ENCODE measurements at places on chromosomes 1 and 21. TPM values are rescaled to one million over a fixed set of nuclear protein-coding genes. Genes with fewer than 3 reads are reported as not detected.

NGF gene
- total RNA-seq, result not detected

LRRC38 gene
- not detected for total RNA-seq

AMY2A gene
- not detected for total RNA-seq

TPTE gene
- not detected for total RNA-seq

CD5L gene
- not detected for total RNA-seq

PSRC1 gene
- total RNA-seq, result 44.1 TPM

GNAT2 gene
- not detected for total RNA-seq

PLA2G2E gene
- total RNA-seq, result not detected

SFT2D2 gene
- 25.5 TPM for total RNA-seq

WNT4 gene
- not detected for total RNA-seq

PDC gene
- not detected for total RNA-seq

GPR161 gene
- total RNA-seq, result 23.4 TPM

SH2D2A gene
- 12.8 TPM for total RNA-seq

SH3BGR gene
- 0.70 TPM for total RNA-seq

GPR157 gene
- 5.5 TPM for total RNA-seq

CYP4X1 gene
- total RNA-seq, result not detected

MAP1LC3C gene
- total RNA-seq, result not detected

CADM3 gene
- not detected for total RNA-seq

FCRL4 gene
- not detected for total RNA-seq

PAPPA2 gene
- total RNA-seq, result 0.46 TPM

OR10X1 gene
- not detected for total RNA-seq

HEYL gene
- 0.08 TPM for total RNA-seq

CCDC190 gene
- total RNA-seq, result not detected

PRR9 gene
- not detected for total RNA-seq

ACTL8 gene
- total RNA-seq, result not detected

TEX38 gene
- not detected for total RNA-seq
